ENCODE measurements at places on chromosomes 2 and 18.

DNA sequence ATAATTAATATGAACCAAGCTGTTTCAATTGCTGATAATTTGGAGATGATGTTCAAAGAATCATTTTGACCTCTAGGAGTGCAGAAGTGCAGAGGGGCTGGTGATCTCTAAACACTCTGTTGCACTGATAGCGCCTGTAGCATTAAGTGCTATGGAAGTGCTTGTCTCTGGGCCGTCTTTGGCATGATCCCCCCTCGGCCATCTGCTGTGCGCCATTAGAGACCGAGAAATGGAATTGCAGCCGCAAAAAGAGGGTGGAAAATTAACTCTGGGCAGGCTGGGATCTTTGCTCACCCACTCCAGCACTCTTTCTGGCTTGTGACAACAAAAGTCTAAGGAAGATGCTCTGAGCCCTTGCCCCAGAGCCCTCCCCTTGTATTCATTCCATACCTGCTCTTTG is 23.4 kb downstream of the AKAIN1 start:
- ATAC-seq, result no peak

DNA sequence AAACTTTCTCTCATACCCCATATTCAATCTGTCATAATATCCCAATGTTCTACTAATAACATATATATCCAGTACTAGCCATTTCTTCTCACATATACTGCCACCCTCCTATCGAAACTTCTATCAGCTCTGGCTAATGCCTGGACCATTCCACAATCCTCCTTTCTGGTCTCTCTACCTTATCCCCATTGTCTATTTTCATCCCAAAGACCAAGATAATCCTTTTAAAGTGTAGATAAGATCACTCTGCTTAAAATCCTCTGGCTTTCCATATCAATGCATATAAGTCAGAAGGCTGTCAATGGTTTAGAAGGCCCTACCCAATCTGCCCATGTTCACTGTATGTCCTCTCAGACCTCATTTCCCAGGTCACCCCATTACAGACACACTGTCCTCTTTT is 229.6 kb downstream of the ZEB2 start:
- ATAC-seq, result no peak

- ATAC-seq, result no peak
These were observed 14.8 kb upstream of the C2orf66 start for GRCh38 chr2:196823750-196824522.

- ATAC-seq, result no peak
These were observed 8.1 kb downstream of the ASIC4 start for GRCh38 chr2:219522111-219523030.

DNA sequence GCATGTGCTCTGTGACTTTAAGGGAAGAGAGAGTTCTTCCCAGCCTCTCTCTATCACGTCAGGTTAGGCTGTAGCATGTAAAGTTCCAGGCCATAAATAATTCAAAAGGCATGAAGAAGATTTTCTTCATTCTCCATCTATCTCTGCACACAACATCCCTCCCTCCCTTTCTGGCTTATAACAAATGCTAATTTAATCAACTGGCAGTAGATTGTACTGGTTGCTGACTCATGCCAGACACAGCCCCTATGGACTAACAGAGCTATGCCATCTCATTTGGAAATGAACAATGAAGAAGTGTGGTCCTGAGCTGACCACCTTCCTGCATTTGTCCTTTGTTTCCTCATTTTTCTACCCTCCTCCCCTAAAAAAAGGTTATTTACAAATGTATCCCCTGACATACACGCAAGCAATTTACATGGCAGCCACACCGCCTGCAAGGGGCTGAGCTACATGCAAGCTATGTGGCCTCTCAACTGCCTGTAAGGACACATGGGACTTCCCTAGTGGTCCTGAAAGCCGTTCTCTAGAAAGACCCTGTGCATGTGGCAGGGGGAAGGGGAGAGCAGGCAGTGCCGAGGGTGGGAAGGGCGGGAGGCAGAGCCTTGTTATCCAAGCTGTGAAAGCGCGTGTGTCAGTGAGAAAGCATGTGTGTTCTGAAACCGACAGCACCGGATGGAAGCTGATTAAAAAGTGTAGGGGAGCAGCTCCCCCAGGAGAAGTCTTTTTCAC is 90.9 kb upstream of the KLF7 start:
- ATAC-seq, result no peak
